ENCODE measurements at places on chromosomes 3 and 15.

GRCh38 chr3:66200147-66200546 is 20.7 kb upstream of the SLC25A26 start:
- DNase-seq = no peak

DNA sequence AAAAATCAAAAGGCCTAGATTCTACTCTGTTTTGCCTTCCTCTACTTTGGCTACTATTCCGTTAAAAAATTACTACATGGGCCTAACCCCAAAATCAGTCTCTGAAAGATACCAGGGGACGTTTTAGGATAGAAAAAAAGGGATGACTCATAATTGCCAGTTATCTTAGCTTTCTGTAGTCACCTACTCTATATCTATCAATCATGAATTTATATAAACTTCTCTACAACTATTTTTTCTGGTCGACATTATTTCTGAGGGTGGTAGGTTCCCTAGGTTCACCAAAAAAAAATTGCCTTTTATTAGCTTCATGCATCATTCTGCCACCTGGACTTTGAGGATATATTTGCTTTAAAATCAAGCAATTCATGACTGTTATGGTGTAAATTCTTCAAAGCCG is 36.5 kb downstream of the RAF1 start:
- DNase-seq = peak; percentile 68

DNA sequence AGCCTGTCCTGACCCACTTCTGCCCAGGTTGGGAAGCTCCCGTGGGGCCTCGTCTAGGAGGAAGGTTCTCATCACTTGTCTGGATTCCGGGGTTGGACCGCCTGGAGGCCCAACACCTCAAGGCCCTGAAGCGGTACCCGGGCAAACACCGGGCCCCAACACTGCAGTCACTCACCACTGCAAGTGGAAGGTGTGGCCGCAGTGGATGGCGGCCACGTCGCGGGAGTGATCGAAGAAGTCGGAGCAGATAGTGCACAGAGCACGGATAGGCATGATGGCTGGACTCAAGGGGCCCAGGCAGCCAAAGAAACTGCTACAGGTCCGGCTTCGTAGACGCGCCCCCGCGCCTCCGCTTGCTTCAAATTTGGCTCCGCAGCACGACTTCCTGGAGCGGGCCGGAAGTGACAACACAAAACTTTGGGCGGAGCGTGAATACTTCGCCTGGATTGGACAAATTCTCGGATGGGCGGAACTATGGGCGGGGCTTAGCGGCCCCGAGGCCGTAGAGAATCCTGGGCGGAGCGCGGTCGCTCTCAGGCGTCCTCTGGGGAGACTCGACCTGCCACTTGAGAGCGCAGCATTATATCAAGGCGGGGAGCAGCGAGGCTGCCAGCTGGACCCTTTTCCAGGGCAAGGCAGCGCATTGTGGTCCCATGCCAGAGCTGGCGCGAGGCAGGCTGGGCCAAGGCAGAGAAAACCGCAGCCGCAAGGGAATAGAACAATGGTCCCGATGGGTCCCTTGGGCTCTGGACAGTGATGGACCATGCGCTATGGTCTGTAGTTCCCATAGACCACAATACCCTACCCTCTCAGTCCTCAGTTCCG is at the start of gene TRAIP:
Gene TRAIP, minus strand, starts transcription at position 384 of the 825 bp plus-strand sequence. Its CDS starts 111 bp downstream, at position 273.
- peak; percentile 98 for DNase-seq

GRCh38 chr15:63019511-63020109 is 22.9 kb upstream of the TPM1 start:
- DNase-seq = no peak

DNA sequence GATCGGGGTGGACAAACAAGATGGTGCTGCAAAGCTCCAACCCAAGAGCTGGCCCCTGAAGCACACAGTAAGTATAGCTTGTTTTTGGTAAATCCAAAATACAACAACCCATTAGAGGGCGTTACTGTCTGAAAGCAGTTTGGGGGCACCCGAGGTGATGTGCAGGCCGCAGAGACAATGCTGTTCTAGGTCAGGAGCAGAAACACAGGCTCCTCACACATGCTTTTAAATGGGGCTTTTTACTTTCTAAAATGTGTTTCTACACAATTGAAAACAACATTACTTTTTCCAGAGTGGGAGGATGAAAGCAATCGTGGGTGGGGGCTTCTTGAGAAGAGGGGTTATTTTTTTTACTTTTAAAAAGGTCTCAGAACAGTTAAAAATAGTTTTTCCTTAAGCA is 1029.3 kb upstream of the CFAP20DC start:
- DNase-seq = no peak

- DNase-seq = no peak
Measured at GRCh38 chr3:66140106-66140505, 80.7 kb upstream of the SLC25A26 start.

DNA sequence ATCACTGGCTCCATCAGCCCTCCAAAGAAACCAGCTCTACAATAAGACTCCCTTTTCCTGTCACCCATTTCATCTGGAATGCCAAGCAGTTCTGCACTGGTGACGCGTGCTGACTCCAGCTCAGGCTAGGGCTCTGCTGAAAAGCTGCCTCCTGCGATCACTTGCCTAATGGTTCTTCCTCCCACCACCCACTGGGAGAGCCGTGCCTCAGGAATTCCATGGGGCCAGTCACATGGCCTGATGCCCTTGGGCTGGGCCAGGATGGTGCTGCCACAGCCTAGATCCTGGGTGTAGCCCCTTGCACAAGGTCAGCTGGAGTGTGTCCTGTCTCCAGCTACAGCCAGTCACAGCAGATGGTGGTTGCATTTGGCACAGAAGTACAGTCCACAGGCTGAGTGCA is 98.9 kb downstream of the DNAJB8 start:
- no peak for DNase-seq

DNA sequence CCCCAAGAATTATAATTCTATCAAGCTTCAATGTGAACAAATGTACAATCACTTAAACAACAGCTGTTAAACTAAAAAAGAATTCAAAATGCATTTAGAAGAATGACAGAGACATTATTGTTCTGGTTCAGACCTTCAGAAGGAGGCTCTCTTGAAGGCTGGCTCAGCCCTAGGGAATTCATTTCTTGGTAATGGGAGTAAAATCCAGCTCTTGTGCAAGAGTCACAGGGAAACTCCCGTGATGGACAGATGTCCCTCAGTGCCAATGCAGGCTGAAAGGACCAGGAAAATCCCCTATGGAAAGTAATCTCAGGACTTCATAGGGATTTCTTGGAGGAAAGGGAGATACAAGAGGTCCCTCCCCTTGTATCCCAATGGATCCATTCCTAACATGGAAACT is 149.9 kb upstream of the STT3B start:
- DNase-seq = no peak

DNA sequence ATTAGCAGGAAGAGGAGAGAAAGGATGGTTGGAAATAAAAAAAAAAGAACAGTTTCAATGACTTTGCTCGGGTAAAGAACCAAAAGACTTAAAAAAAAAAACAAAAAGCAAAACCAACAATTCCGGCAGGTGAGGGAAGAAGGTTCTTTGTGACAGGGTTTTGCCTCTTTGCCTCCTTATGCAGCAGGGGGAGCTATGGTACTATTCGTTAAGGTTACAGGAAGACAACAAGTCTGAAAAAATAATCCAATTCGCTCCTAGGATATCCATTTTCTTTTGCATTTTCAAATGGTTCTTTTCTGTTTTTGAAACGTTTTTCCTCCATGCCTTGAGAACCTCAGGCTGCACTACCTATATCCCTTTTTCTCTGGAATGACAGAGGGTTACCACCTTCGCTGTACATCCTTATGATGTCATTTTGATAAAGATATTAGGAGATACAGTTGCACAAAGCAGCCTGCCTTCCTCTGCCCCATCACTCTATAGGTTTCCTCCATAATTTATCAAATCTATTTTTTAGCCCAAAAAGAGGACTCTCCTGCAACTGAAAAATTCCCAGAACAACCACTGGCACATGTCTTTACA is 55.0 kb downstream of the CFAP20DC start:
- peak; percentile 90 for DNase-seq

DNA sequence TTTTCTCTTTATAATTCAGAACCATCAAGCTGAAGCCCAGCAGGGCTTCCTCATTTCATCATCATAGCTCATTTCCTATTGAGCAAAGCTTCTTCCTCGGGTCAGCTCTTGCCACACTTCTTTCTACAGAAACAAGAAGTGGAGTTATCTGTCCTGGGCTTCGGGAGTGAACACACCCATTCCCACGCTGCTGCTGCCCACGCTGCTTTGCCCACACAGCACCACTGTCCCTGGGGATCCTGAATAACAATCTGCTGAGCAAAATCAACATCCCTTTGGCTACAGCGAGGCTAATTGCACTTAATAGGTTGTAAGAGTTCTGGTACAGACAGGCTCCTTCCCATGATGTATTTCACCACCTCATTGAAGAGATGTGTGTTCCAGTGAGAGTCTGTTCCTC is 23.7 kb downstream of the CEP19 start:
- DNase-seq = peak; percentile 76

DNA sequence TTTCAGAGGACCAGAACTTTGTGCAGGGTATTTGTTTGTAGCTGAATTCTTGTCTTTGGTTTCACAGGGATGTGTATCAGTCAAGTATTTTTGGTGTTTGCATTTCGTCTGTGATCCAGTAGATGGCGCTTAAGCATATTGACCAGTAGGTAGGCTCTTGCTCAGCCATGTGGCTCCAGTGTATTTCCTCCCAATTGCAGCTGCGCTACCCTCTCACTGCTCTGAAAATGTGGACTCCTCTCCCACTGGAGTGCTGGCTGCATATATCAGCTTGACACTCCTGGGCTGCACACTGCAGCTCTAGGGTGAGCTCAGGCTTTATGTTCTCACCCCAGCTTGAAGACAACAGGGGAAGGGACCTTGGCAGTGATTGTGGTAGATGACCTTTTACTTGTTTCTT is 1264.3 kb upstream of the ALCAM start:
- DNase-seq = peak; percentile 57

DNA sequence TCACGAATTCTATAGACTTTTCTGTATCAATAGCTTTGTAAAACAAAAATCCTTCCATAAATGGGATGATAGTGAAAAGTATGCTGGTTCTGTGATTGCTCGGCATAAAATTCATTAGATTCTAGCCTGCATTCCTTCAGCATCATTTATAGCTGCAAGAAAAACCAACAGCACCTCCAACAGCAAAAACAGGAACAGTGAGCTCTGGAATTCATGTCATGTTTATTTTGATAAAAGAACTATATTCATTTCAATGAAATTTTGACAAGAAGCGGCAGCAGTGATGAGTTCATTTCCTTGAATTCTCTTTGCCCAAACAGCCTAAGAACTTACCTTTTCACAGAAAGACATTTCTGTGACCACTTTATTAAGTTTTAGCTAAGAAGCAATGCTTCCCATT is 515.2 kb upstream of the CCDC54 start:
- DNase-seq = no peak

DNA sequence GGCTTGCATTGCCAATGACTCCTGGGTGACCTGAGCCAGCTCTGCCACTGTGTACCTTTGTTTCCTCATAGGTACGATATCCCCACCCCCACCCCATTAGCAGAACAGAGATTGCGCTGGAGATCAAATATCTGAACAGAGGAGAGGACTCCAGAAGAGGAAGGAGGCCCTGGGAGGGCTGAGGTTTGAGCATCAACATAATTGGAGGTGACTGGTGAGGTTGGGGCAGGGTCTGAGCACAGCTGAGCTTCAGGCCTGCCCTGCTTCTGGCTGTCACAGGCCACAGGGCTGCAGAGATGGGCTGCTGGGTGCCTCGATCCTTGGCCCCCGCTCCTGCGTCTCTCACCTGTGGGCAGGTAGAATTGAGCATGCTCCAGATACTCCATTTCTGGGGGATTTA is 21.3 kb upstream of the CACNA2D2 start:
- no peak for DNase-seq

- DNase-seq = peak; percentile 61
Measured at GRCh38 chr3:151379083-151379734, 5.3 kb downstream of the P2RY12 start.

DNA sequence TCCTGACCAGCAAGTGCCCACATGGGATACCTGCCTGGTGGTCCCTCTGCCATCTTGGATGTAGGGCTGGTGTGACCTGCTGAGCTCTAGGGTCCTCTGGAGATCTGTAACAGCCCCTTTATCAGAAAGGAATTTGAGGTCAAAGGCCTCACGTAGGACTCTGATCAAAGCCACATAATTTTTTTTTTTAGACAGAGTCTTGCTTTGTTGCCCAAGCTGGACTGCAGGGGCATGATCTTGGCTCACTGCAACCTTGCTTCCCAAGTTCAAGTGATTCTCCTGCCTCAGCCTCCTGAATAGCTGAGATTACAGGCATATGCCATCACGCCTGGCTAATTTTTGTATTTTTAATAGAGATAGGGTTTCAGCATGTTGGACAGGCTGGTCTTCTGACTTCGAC is 9.5 kb downstream of the ITGB5 start:
- DNase-seq = no peak
